ENCODE measurements at places on chromosomes 7 and 10.

DNA sequence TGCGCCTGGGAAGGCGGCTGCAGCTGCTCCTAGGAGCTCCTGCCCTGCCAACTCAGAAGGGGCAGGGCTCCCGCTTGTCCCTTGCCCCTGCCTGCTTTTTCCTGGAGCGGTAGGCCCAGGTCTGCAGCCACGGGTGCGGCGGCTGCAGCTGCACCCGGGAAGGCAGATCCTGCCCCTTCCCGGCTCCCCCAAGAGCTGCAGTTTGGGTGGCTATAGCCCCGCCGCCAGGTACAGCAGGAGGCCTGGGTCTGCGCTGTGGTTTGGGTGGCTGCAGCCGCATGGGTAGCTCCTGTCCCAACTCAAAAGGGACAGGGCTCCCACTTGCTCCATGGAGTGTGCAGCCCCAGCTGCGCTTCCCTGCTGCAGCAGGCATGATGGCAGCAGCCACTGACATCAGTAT lies 6.5 kb upstream of the AUTS2 start:
- no peak for DNase-seq

DNA sequence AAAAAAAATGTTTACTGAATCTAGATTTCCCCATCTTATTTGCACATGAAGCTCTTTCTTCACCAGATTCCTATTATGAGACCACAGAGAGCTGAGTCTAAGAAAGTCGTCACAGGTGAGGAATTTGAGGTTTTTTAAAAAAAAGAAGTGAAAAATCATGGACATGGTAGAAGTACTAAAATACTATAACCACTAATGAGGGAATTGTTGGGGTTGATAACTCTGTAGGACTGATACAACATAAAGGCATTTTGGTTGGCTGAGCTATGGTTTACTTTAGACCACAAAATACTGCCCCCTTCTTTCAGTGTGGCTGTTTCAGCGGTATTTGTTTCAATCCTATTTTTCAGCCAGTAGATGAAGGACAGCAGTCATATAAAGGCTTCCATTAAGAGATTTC lies 1111.3 kb downstream of the TYW1 start:
- DNase-seq: no peak

DNA sequence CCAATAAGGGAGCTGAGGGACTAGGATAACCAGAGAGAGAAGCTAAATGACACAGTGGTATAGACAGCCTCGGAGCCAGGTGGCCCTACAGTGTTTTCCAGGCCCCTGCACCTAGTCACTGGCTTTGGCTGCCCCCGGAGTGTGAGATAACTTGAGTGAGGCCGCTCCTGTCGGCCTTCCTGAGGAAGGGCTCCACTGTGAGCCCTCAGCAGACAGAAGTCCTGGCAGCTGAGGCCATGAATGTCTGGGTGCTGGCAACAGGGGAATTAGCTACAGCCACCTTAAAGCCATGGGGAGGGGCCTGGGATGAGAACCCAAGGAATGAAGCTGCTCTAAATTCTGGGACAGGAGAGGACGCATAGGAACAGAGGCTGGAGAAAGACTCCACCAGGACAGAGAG lies 4.6 kb upstream of the GDF10 start:
- DNase-seq: no peak

GRCh38 chr10:11612021-11613001 lies 861 bp upstream of the USP6NL start:
- DNase-seq: no peak

- no peak for DNase-seq
These were observed 144.6 kb upstream of the TBX20 start for GRCh38 chr7:35398518-35398917.

DNA sequence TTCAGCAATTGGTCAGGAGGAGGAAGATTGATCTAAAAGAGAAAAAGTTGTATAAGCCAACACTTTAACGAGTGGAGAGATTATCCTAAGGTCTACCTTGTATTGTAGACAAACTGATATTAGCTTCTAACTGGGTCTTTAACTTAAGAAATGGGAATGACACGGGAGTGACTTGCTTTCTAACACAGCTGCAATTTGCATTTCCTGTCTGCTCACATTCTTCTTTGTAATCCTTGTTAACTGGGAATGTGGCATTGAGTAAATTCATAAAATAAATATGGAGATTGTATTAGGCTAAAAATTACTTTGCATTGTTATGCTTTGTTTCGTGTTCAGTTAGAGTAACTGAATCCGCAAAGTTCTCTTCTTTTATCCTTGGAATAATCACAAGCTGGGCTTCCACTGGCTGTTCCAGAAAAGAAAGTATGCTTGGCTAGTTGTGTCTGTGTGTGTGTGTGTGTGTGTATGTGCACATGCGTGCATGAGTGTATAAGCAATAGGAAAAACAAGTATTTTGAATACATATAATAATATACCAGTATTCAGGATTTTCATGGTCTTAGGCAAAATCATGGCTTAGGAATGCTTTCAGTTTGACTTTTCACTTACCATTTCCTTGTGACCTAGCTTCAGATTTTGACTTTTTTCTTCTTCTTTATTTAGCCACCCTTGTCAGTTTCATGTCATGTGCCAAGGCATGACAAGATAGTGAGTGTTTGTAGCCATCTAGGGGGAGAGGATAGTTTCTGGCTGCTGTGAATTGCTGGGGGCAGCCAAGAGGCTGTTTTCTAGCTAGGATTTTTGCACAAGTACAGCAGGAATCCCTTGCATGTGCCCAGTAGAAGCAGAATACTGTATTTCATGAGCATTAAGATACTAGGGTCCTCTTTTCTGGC lies 54.5 kb upstream of the FZD8 start:
- DNase-seq: no peak

DNA sequence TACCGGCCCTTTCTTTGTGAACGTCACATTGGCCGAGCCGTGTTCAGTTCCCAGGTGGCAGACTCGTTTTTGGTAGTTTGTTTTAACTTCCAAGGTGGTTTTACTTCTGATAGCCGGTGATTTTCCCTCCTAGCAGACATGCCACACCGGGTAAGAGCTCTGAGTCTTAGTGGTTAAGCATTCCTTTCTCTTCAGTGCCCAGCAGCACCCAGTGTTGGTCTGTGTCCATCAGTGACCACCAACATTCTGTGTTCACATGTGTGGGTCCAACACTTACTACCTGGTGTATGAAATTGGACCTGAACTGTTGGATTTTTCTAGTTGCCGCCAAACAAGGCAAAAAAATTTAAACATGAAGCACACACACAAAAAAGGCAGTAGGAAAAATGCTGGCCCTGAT lies 9.9 kb upstream of the CSGALNACT2 start:
- DNase-seq: no peak

- no peak for DNase-seq
These were observed 36.7 kb downstream of the ZC3HAV1 start for GRCh38 chr7:139072796-139073195.

DNA sequence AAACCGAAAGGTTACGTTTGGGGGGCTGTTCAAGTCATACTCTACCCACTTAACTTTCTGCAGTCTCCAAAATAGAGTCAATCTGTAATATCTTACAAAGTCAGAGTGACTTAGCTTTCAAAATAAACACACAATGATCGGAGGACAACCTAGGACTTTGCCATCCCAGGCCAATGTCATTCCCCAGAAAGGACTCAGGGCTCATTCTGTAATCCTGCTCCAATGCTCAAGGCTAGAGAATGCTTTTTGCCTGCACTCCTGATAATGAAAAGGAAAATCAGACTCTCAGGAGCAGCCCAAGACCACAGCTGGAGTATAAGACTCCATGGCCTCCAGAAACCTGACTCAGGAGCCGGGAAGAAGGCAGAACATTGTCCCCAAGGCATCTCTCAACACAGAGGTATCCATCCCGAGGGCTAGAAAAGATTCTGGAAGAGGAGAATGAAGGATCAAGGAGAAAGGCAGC lies 28.5 kb upstream of the ASCC1 start:
- DNase-seq: no peak

GRCh38 chr7:69903410-69903809 lies 305.1 kb downstream of the AUTS2 start:
- no peak for DNase-seq

GRCh38 chr10:60726257-60726656 lies 52.0 kb upstream of the CDK1 start:
- DNase-seq: no peak

- DNase-seq: no peak
These were observed 670 bp downstream of the RCC1L start for GRCh38 chr7:75072981-75073283.

DNA sequence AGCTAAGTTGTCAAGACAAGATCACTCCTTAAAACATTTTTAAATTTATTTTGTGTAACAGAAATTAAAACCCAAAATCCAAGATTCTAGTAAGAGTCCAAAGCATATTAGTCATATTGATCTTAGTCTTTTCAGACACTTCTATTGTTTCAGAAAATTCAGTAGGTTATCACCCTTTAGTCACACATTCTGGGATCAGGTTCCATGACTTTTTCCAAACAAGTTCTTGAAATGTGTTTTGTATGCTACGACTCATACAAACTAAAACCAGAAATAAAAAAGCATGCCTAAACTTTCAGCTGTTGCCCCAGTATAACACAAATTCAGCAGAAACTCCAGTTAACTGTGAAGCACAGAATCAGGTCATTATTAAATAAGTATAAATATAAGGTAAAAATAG lies 10.7 kb downstream of the SEMA3D start:
- no peak for DNase-seq

DNA sequence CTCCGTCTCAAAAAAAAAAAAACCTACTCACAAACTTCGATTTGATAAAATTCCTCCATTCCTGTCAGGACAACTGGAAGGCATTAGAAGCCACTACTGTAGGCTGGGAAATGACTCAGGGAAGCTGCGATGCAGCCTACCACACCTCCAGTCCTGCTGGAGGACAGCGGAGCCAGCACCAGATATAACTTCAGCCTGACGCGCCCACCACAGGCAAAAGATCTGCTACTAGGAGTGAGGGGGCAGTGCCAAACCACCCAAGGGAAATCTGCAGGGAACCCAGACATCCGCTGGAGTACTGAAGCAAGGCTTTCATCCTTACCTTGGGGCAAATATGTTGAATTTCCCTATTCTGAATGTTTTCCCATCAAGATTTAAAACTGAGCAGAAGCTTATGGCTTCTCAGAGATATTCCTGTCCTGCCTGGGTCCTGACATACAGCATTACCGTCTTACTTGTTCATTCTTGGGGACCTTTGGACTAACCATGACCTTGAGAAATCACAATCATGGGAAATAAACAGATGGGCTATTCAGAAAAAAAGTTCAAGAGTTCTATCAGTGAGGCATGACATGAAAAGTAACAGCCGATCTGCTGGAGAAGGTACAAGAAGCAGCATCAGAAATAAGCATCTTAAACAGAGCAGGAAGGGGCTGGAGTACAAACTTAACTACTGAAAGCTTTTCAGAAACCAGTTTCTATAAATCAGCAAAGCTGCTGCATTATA lies 20.4 kb downstream of the BCCIP start:
- DNase-seq: no peak

DNA sequence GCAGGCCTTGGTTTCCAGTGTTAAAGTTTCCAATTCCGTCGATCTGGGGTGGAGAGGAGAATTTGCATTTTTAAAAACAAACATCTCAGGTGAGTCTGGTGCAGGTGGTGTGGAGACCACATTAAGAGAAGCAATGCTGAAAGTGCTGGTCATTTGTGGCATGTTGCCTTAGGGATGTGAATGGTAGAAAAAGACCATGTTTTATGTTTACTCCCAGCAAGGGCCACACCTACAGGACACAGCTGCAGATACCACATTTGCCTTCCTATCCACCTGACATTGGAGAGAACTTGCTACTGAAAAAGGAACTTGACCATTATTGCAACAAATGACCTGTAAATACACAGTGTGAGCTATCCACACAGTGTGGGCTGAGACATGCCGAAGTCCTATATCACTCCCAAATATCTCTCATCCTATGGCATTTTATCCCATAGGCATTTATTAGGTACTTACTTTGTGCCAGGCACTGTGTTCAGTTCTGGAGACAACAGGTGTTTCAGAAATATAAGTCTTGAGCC lies 183.1 kb downstream of the NRP1 start:
- DNase-seq: no peak

GRCh38 chr10:127320176-127320575 lies 123.8 kb upstream of the INSYN2A start:
- DNase-seq: no peak

GRCh38 chr10:683448-684071 lies 5.9 kb downstream of the DIP2C start:
- DNase-seq: no peak

DNA sequence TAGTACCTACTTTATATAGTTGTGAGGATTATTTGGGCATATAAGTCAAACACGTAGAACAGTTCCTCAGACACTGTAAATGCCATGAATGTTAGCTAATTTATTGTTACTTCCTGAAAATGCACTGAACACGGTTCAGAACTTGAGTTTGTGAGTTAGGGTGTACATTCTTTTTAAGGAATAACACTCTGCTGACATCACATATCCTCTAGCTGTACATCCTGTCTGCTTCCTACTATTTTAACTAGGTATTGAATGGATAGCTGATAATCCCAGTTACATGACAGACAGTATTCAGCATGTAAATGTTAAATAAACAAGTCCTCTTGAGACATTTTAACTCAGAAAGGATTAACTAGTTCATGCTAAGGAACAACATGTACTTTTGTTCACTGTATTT lies 16.0 kb downstream of the SAMD8 start:
- no peak for DNase-seq

- no peak for DNase-seq
These were observed 77.1 kb downstream of the FRMPD2 start for GRCh38 chr10:48197236-48197899.

GRCh38 chr10:35268791-35269257 lies 67.5 kb upstream of the CCNY start:
- DNase-seq: no peak

DNA sequence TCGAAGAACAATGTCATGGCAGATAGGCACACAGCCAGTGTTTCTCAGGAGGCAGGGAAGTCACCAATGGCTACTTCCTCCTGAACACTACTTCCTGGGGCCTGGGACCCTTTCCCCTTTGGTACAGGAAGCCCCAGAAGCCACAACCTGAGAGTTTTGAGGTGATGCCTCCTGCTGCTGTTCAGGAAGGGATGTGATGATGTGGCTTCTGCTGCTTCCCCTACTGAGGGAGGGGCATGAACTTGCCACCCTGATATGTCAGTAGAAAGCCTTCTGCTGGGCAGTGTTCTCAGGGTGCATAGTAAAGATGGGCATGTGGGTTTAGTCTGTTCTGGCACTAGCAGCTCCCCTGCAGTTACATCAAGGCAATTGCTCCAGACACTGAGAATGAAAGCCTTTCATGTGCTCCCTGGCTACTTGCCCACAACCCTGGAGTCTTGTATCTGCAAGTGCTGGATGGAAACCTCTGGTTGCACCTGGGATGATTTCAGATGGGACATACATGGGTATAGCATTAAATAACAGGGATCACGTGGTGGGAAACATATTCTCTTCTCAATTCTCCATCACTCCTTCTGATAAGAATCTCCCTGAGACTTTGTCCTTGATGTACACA lies 69.3 kb downstream of the ADRA2A start:
- no peak for DNase-seq

GRCh38 chr7:386385-386784 lies 96.4 kb downstream of the FOXL3 start:
- no peak for DNase-seq

DNA sequence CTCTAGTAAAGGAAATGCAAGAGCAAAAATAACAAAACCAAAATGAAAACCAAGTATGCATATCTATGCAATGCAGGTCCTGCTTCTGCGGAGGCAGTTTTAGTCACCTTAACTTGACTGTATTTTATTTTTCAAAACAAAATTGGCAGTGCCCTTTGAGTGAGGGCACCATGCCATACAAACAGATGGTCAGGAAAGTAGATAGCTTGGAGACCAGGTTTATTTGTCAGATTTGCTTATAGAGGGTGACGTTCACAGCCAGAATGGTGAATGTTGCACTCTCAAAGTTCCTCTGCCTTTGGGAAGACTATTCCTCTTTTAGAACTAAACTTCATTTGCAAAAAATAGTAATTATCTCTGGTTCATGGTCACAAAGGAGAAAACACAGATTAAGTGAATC lies 801.9 kb downstream of the ANKRD7 start:
- peak; percentile 45 for DNase-seq

Measured in NCI-H524 (cell line).